Hematopoietic multipotent progenitor cell treated with erythropoietin and hydrocortisone succinate and interleukin-3 and kit ligand, for 6 days (in vitro differentiated cells): ENCODE measurements at places on chromosomes 11 and 22.
A peak's percentile ranks its signal among the peaks of the same experiment; 100 is the strongest.

DNA sequence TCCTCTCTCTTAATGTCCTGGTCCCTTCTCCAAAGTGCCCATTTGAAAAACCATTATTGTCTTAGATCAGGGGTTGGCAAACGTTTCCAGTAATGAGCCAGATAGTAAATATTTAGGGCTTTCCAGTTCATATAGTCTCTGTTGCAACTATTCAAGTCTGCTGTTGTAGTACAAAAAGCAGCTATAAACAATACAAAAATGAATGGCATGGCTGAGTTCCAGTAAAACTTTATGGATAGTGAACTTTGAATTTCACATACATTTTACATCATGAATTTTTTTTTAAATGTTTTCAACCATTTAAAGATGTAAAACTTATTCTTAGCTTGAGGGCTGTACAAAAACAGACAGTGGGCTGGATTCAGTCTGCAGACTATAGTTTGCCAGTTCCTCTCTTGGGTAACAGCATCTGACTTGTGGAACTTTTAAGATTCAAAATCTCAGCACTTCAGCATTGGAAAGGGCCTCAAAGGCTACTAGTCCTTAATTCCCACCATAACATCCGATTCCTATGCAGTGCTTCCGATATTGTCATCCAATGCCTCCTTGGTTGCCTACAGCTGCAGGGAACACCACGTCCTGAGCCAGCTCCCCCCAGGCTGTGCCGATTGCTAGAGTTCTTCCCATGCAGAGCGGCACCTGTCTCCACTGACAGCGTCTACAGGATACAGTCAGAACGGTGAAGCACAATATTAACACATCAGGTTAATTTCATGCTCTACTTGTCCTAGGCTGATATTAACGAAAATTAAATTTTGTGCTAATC lies 65.6 kb upstream of the E2F8 start:
- DNase-seq: no peak

DNA sequence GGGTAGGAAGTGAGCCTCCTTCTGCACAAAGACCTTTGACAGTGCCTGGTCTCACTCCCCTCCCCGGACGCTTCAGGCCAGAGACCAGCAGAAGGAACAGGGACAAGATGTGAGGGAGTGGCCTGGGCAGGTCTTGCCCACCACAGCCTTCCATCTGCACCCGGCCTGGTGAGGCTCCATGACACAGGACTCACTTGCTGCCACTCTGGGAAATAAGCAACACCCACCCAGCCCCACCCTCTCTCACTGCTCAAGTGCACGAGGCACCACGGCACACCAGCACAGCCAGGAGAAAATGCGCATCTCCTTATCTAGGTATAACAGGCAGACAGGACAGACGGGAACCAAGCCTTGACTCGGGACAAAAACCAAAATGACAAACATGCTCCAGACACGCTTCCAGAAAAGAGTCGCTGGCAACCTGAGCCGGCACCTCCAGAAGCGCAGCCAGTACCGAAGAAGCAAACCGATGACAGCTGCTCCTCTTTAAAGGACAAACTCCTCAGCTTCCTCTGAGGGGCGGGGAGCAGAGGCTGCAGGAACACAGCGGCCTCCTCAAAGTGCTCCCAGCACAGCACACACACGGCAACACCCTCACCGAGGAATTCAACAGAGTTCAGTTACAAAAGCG lies 41.7 kb downstream of the BRD1 start:
- peak; percentile 89 for DNase-seq

DNA sequence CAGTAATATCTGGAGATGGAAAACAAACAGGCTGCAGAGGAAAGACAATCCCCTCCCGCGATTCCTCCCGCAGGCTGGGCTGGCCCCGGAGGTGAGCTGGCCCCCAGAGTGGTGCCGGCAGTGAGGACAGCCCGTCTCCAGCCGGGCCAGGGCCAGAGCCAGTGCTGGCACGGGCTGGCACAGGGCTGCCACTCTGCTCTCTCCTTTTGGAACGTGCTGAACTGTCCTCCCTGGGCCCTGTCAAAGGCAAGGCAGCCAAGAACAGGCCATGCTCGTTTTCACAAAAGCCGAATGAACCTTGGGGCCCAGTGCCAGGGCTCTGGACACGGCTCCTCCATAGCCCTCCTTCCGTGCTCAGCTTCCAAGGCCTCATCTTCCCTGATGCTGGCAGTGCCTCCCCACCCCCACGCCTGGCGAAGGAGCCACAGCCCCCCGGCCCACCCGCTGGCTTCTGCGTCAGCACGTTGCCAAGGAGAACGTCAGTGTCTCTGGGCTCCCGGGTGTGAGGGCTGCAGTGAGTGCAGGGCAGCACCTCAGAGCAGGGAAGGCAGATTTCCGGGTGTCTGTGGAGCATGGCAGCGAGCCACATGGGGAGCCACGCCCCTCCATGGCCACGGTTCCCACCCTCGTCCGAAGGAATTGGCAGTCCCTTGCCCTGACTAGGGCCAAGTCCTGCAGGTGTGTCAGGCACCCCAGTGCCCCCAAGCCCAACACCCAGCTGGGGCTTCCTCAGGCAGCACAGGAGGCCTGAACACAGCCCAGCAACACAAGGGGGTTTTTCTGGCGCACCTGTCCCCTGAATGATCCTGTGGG lies 28.6 kb downstream of the GNAZ start:
- no peak for DNase-seq

GRCh38 chr22:48595511-48595905 lies 1232.2 kb downstream of the BRD1 start:
- no peak for DNase-seq

GRCh38 chr11:47847892-47848699 lies at the start of gene NUP160:
NUP160 (minus strand) TSS chr11:47848350; CDS start chr11:47848318, 32 bp downstream.
- peak; percentile 88 for DNase-seq
